ENCODE measurements at places on chromosomes 4 and X.

- no peak for DNase-seq
These were observed 14.2 kb upstream of the CCDC149 start for GRCh38 chr4:24927049-24927448.

- no peak for DNase-seq
These were observed 65.8 kb downstream of the SLC9A7 start for GRCh38 chrX:46693149-46693548.

GRCh38 chr4:57926311-57926710 lies 816.1 kb upstream of the IGFBP7 start:
- no peak for DNase-seq

GRCh38 chrX:480861-481417 lies 94.2 kb upstream of the PPP2R3B start:
- DNase-seq: no peak

- no peak for DNase-seq
These were observed 1.7 kb downstream of the FGD1 start for GRCh38 chrX:54494166-54494988.

DNA sequence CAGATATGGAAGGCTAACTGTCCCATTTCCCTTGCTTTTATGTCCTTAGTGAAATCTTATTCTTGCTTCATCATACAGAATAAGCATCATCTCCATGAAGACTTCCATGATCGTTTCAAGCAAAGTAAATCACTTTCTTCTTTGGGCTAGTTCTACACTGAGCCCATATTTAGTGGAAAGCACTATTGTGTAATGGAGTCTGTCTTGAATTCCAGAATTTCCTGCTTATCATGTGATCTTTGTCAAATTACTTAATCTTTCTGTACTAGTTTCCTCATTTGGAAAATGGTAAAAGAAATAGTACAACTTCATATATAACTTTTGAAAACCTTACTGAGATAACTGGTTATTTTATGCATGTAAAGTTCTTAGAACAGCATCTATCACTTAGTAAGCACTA lies 7.6 kb downstream of the ANAPC10 start:
- DNase-seq: no peak

DNA sequence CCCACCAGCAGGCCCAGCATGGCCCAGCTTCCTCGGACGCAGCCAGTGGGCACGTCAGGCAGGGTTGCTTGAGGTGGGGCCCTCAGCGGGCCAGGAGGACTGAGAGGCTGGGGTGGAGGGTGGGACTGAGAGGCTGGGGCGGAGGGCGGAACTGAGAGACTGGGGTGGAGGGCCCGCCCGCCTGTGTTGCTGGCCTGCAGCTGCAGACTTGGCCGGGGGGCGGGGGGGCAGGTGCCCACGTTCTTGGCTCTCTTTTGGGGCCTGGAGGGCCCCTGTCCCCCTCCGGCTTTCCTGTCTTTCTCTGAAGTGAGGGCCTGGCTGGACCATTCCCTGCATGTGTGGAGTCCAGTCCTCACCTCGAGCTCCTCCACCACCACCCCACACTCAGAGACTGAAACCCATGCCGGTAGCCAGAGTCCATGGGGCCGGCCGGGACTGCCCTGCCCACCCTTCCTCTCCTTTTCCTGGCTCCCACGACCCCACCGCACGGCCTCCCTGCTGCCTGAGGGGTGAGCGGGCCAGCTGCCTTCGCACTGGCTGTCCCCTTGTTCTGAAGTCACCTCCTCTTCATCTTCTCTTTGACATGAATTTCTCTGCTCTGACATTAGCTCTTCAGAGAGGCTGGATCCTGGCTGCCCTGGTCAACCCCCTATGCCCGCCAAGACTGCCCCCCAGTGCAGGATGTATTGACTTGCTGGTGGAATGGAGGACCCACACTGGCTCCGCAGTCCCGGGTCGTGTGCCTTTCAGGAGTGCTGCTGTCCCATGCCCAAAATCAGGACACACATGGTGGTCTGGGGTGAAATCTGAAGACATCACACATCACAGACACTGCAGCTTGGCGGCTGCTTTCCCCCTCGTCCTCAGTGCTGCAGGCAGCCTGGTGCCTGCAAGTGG lies 10.1 kb upstream of the NKX1-1 start:
- no peak for DNase-seq

DNA sequence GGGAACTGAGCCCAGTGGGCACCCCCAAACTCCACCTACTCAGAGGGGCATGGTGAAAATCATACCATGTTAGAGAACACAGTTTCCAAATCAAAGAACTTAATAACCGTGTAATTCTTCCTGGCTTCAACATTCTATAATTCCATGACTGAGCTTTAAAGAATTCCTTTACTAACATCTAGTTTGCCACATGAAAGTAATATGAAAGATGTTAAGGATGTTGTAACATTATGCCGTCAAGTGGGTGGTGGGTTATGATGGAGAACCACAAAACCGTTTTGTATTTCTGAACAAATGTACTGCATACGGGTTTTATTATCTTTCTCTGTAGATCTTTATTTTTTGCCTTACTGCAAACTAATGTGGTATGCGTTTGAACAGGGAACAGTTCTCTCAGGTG lies 549.0 kb upstream of the MAGEB2 start:
- no peak for DNase-seq

DNA sequence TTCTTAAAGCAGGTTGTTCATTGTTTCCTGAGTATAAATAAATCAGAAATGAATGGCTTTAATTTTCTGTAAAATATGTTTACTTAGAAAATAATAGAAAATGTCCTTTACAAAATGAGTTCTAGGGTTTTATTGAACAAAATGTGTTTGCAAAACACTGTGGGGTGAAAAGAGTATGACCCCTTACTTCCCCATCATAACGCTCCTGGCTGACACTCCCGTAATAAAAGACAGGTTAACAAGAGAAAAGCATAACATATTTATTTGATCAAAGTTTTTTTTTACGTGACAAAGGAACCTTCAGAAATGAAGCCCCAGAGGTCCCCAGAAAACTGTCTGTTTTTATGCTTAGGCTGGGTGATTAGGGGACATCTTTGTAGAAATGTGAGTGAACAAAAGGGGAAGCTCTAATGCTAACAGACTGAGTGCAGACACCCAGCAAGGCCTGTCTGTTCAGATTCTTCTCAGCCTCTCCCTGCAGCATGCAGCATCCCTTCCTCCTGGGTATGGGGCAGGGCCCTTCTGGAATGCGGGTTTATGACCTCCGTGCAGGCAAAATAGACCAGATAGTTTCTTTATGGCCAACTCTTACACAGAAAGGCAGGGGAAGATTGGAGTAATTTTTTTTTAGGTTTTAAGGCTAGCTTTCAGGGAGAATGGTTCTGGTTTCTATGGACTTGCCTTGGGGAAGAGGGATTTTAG lies 26.1 kb downstream of the ZFP42 start:
- no peak for DNase-seq

GRCh38 chr4:41044165-41044564 lies 170.2 kb downstream of the APBB2 start:
- DNase-seq: no peak

Measured in HS-27A (cell line).